ENCODE measurements at places on chromosomes 7 and 10.

GRCh38 chr10:70615784-70616522 lies 13.4 kb upstream of the PRF1 start:
- no peak for DNase-seq

DNA sequence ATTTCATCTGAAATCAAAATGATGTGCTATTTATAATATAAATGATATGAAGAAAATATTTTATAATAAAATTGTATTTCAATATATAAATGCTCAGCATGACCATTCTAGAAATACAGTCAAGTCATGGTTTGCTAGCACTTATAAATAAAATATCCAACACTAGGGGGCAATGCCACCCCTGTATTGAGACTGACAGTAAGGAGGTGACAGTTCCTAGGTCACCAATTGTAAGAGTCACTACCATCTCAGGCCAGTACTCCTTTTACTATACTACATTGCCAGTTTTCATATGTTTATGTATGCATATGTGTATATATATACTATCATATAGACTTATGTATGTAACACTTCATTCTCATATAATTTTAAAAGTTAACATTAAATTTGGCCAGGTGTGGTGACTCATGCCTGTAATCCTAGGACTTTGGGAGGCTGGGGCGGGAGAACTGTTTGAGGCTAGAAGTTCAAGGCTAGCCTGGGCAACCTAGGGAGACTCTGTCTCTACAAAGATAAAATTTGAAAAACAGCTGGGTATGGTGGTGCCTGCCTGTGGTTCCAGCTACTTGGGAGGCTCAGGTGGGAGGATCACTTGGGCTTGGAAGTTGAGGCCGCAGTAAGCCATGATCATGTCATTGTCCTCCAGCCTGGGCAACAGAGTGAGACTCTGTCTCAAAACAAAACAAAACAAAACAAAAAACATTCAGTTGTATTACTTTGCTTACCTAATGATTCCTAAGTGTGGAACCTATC lies 2.4 kb upstream of the CNOT4 start:
- DNase-seq: no peak

DNA sequence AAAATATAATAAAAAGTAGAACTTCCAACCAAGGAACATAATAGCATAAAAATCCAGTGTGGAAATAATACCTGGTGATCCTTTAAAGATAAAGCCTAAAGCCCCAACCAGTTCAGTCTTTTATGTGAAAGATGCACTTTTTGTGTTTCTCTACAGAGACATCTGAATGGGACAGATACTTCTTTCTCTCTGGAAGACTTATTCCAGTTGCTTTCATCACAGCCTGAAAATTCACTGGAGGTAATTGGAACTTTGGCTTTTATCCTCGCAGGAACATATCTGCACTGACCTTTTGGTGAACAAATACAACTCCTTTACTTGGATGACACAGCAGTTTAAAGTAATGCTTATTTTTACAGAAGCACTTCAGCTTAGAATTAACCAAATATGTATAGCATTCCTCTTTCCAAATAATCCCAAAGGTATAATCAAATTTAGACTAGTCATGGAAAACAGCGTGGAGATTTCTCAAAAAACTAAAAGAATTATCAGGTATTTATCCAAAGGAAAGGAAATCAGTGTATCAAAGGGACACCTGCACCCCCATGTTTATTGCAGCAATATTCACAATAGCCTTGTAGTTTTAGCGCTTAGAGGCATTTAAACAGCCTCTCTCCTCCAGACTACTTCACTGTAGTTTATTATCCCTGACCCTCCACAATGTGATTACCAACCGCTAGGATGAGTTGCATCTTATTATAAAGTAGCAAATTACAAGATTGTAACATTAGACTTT lies 16.8 kb downstream of the HNRNPA2B1 start:
- DNase-seq: no peak

DNA sequence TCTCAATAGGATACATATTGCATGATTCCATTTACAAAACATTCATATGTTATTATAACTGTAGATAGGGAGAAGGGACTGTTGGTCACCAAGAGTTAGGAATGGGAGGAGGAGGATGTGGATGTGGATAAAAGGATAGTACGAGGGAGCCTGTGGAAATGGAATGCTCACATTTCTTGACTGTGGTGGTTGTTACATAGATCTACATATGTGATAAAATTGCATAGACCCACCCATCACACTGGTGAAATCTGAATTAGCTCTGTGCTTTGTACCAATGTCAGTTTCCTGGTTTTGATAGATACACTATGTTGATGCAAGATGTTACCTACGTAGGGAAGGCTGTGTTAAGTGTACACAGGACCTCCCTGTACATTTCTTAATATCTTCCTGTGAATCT lies 233.5 kb upstream of the MTPN start:
- no peak for DNase-seq

- DNase-seq: no peak
These were observed 118.1 kb upstream of the SEM1 start for GRCh38 chr7:96827701-96828100.

- no peak for DNase-seq
These were observed at the start of gene TMEM176B for GRCh38 chr7:150799741-150800580. Gene TMEM176B (minus strand): TSS chr7:150800364. CDS start chr7:150796569, 3,795 bp downstream.

GRCh38 chr10:50333872-50334271 lies 82.6 kb upstream of the ASAH2 start:
- DNase-seq: no peak

- DNase-seq: no peak
These were observed 279.9 kb upstream of the SORCS1 start for GRCh38 chr10:107444443-107444842.
